Heart left ventricle (tissue), 16 donors: ENCODE measurements at places on chromosomes 1 and 21. TPM values are rescaled to one million over a fixed set of nuclear protein-coding genes. Genes with fewer than 3 reads are reported as not detected.
A peak's percentile ranks its signal among the peaks of the same experiment; 100 is the strongest.

- no peaks in the 10 kb centered on the region for H3K27me3 ChIP-seq
- no peaks in the 10 kb centered on the region for H3K4me1 ChIP-seq
- H3K4me3 ChIP-seq: no peak overlapping the region
- no peak for DNase-seq
- no peaks in the 10 kb centered on the region for H3K36me3 ChIP-seq
Measured at GRCh38 chr21:35150562-35151226, 101.6 kb upstream of the RUNX1 start.

DNA sequence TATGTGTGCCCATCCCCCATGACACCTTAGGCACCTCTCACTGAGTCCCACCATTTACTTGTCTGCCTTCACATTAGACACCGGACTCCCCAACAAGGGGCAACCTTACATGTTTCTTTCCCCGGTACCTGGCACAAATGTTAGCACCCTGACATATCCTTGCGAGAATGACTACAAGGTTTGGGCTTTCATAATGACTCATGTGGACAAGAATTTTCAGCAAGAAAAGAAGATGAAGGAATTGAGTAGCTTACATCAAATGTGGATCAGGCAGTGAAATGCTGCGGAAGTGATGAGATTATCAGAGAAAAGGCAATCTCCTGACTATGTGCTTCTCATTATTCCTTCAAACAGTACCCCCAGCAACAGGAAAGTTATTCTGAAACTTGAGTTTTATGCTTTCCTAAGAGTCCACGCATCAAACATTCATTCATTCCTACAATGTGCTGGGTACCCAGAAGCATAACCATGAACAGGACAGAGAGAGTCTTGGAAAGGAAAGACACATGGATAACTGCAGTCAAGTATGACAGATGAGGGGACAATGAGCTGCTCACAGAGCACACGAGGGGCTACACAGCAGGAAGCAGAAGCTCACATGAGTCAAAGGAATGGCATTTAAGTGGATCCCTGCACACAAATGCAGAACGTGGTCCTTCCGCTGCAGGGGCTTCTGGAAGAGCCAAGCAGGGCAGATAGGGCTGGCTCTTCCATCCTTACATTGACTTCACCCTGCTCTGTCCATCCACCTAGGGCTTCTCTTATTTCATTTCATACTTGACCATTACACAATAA, 112.1 kb downstream of the PCNX2 start:
- H3K27me3 ChIP-seq: no peaks in the 10 kb centered on the region
- H3K36me3 ChIP-seq: no peaks in the 10 kb centered on the region
- H3K27ac ChIP-seq: no peak overlapping the region
- H3K4me3 ChIP-seq: no peak overlapping the region
- no peak for DNase-seq
- no peaks in the 10 kb centered on the region for H3K4me1 ChIP-seq

DNA sequence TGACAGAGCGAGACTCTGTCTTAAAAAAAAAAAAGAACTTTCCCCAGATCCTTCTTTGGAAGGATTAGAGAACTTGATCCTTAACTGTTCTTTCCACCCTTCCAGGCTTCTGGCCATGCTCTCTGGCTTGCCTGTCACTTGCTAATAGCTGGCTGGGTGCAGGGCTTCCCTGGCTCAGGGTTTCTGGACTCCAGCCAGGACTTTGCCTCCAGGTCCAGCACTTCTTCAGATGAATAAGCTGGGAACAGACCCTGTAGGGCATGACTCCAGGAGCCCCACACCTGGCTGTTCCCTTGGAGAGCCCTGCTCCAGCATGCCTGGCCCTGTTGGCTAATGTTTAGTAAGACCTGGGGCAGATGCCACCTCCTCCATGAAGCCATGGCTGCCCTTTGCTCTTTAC, 3.3 kb upstream of the NT5C1A start:
- peaks cover 21% of the 10 kb centered on the region for H3K27me3 ChIP-seq
- no peaks in the 10 kb centered on the region for H3K36me3 ChIP-seq
- no peak for DNase-seq
- no peak overlapping the region for H3K4me3 ChIP-seq
- H3K4me1 ChIP-seq: peaks cover 14% of the 10 kb centered on the region
- H3K27ac ChIP-seq: no peak overlapping the region

DNA sequence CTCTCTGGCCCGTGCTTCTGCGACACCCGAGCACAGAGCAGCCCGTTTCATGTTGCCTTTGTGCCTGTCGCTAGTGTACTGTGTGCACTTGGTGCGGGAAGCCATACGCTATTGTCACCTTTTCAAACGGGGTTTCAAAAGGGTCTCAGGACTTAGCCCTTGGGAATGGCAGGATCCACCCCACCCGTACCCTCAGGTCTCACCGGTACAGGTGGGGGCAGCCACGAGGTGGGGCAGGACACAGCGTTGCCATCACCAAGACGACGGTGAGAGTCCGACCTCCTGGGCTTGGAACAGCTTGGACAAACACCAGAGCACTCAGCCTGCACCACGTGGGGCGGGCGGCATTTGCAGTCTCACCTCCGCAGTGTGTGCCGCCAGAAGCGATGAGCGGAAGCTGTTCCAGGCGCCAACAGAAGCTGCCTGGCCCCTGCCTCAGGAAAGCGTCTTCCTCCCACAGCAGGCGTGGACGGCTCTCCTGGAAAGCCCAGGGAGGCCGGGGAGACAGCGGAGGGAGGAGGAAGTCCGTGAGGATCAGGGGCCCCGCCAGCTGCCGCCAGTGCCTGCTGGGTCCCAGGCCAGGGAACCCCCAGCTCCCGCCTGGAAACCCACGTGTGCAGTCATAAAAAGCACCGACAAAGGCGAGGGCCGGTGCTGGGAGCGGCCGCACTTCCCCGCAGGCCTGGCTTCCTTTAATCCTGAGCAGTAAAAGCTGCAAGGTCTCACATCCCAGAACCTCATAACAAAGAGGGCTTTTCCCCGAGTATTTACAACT, 131.3 kb upstream of the ARHGEF16 start:
- H3K4me1 ChIP-seq: peaks cover 20% of the 10 kb centered on the region
- peaks cover 3% of the 10 kb centered on the region for H3K27me3 ChIP-seq
- H3K36me3 ChIP-seq: no peaks in the 10 kb centered on the region
- H3K4me3 ChIP-seq: no peak overlapping the region

DNA sequence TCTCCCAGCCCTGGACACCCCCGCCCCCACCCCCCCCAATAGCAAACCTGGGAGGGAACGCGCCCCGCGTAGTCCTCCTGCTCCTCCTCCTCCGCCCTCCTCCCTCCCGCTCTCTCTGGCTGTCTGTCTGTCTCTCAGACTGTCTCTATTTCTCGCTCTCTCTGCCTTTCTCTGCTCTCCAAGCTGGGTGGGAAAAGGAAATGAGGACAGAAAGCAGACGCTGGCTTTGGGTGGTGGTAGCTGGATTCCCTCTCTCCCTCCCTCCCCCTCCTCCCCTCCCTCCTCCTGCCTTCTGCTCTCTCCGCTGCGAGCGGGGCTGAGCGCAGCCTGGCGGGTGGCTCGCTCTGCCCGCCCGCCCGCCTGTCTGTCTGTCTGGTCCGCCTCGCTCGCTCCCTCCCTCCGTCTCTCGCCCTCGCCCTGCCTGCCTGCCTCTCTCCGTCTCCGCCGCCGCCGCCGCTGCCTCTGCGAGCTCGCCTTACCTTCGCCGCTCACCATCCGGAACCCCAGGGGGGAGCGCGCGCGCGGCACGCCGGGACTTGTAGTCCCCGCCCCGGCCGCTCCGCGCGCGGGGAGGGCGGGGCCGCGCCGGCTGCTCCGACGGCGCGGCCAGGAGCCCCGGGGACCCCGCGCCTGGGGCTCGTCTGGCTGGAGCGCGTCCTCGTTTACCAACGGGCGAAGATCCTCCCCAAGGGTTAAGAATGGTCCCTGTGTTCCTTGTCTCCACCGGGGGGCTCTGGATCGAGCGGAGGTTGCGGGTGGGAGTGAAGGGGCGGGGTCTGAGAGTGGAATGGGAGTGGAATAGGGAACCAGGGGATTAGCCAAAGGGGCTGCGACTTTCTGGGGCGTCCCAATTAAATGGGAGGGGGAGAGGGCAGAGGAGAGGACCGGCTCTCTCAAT, at the start of gene AHDC1:
AHDC1 (minus strand) TSS at position 464 of the 898 bp plus-strand sequence. CDS start 52,029 bp downstream, outside the sequence.
- H3K36me3 ChIP-seq: no peaks in the 10 kb centered on the region
- peak; percentile 94 for DNase-seq
- H3K27me3 ChIP-seq: no peaks in the 10 kb centered on the region
- peaks cover 43% of the 10 kb centered on the region for H3K4me1 ChIP-seq
- peak within 1 kb of the TSS; percentile 82 for H3K4me3 ChIP-seq

GRCh38 chr1:4046836-4047461, 146.9 kb upstream of the C1orf174 start:
- DNase-seq: no peak
- H3K4me3 ChIP-seq: no peak overlapping the region

LY9 gene
- polyA plus RNA-seq: 0.18 TPM
